NCI-H2029 treated with DMSO at 0.1 percent for 48 hours (cell line): ENCODE measurements at places on chromosomes 3 and 15.

DNA sequence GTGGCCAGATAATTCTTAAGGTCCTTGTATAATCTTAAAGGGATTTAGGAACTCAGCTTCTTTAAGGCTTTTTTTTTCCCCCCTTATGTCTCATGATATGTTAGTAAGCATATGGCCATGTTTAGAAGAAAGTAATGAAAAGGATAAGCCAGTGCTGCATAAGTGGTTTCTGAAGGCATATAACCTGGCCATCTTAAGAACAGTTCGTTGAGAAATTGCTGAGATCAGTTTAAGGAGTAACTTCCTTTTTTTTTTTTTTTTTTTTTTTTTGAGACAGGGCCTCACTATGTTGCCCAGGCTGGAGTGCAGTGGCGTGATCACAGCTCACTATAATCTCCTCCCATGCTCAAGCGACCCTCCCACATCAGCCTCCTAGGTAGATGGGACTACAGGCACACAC lies 51.7 kb downstream of the UBE2E2 start:
- no peak for DNase-seq

GRCh38 chr15:26066896-26067295 lies 203.8 kb upstream of the ATP10A start:
- no peak for DNase-seq

GRCh38 chr15:41693757-41694156 lies 33.6 kb downstream of the MGA start:
- no peak for DNase-seq

DNA sequence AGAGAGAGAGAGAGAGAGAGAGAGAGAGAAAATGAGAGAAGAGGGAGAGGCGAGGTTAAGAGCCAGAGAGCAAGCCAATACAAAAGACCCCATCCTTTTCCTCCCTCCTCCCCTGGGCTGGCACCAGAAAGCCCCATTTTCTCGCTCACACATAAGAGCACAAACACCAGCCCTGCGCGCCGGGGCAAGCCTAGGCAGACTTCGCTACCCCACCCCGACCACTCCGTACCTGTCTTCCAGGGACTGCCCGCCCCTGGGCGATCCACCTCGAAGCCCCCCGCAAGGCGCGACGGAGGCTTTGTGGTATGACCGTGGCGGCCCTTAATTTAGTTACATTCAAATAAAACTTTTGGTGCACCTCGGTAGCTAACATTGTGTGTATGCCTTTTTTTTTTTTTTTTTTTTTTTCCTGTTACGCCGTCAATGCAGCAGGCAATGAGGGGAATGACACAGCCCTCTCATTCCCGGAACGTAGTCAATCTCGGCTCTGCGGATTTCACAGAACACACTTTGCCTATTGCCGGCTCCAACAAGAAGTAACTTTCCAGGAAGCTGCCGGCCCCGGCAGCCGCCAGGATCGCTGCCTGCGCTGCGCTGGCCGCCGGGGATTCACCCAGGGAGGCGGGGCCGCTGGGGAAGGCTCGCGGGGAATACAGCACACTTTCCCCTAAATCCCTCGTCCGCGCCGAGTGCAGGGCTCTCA lies 7.7 kb downstream of the BCL6 start:
- DNase-seq: no peak

DNA sequence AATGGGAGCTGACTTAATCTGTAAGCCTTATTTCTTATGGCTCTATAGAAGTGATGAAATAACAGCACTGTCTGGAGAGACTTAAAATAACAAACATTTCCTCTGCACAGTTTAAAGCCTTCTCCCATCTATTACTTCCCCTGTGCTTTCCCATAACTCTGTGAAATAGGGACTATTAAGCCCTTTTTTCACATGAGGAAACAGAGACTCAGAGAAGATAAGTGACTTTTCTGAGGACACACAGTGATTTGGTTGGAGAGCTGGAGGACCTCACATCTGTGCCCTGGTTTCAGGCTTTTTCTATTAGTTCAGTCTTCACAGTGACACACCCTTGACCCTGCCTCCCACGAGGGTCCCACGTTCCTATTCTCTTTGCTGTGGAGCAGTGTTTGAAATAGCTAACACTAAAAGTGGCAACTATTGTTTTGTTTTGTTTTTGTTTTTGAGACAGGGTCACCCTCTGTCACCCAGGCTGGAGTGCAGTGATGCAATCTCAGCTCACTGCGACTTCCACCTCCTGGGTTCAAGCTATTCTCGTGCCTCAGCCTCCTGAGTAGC lies 82.9 kb downstream of the ST6GAL1 start:
- no peak for DNase-seq

DNA sequence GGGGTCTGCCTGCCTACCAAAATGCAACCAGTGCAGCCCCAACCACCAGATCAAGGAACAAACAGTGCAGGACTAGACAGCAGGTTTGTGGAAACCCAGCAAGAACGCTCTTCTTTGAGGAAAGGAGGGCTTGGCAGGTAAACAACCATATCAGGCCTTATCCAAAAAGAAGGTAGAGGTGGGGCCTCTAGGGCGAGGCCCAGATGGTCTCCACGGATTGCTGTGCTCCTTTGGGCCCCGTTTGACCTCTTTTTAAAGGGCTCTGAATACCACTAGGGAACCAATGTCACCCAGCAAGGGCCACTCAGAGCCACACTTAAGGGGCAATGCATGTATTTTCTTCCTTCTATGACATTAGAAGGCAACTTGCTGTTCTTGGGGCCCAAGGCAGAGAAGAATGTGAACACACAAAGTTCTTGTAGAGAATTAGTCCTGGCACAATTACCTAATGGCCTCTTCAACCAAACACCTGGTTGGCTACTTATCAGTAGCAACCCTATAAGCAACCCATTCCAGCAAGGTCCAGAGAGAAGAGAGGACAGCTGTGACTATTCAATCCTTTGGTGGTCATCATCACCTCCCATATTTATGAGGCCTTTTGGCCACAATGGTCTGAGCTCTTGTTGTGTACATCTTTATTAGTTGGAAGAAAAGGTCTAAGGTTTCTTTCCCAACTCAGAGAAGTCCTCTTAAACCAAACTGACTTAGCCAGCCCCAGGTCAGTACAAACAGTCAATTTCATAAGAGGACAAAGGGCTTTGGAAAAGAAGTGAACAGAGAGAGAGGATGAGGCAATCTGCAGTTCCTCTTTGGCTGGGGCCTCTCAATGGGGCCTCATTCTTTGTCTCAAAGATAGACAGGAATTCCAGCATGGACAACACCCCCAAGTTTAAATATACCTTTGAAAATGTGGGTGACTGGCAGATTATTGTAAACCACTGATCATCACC lies 36.0 kb downstream of the FOXP1 start:
- DNase-seq: no peak

DNA sequence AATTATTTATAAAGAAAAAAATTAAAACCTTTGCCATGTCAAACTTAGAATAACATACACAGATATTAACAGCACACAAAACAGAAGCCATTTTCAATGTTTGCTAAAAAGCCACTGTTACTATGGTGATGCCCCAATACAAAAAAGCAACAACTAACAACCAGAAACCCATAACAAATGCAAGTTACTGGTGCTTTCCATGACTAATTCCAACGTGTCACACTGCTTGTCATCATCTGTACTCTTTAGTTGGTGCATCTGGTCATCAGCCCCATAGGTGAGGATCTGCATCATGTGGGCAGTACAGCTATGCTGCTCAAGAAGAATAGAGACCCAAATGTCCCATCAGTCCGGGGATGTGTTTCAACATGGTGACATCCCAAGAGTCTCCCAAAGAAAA lies 52.8 kb downstream of the ATP8B4 start:
- DNase-seq: no peak
